Stimulated activated CD4-positive, alpha-beta T cell treated with anti-CD3 and anti-CD28 coated beads, Interleukin-4, amount 100 ng/mL, for 1 hour (primary cell): ENCODE measurements at places on chromosomes 1 and 21.

DNA sequence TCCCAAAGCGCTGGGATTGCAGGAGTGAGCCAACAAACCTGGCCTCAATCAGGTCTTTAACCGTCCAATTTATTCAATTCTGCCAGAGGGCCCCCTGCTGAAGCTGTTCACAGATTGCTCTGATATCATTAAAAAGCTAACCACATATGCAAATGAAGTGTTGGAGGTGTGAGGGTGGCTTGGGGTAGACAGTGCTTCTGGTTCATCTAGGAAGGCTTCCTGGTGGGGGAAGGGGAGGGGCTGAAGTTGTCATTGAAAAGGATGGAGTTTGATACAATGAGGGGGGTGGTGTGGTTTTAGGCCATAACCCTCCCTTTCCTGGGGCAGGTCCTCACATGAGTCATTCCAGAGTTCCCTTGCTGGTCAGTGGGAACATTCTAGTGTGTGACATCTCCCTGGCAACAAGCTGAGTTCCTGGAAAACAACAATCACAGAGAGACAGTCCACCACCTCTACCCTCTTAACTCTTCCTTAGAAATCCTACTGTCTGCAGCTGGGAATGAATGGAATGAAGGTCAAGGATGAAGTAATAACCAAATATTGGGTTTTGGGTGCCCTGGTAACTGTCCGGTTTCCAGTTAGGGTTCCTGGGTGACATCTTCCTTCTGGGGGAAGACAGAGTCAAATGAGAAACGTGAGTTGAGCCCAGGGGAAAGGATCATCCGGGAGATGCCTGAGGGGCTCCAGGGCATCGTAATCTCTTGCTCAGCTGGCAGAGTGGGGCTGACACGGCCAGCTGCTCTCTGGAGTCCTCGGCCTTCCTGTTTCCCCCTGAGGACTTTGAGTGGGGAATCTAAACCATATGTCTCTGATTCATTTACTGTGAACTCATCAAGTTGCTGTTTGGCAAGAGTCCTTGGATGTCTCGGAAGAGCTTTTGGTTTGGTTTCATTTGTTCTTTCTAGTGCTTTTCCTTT is 32.2 kb downstream of the BATF3 start:
- no peak for DNase-seq

DNA sequence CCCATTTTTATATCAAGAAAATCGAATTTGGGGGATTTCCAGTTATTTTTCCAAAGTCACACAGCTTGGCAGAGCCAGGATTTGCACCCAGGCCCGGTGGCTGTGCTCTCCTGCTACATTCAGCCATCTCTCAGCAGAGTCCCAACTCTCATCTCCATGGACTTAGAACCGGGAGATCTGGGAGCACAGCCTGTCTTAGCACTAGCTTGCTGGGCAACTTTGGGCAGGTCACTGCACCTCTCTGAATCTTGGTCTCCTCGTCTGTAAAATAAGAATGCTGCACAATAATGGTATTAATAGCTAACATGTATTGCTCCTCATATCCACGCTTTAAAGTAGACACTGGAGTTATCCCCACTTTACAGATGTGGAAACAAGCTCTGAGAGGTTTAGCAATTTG is 47.8 kb upstream of the PAX7 start:
- DNase-seq = no peak

GRCh38 chr1:77412820-77413530 is 131.2 kb downstream of the AK5 start:
- no peak for DNase-seq

GRCh38 chr1:225980005-225980836 is 18.9 kb downstream of the SDE2 start:
- no peak for DNase-seq

GRCh38 chr1:107548276-107548675 is 407.4 kb downstream of the NTNG1 start:
- no peak for DNase-seq

GRCh38 chr1:10888791-10889649 is 92.6 kb upstream of the CASZ1 start:
- DNase-seq = no peak

DNA sequence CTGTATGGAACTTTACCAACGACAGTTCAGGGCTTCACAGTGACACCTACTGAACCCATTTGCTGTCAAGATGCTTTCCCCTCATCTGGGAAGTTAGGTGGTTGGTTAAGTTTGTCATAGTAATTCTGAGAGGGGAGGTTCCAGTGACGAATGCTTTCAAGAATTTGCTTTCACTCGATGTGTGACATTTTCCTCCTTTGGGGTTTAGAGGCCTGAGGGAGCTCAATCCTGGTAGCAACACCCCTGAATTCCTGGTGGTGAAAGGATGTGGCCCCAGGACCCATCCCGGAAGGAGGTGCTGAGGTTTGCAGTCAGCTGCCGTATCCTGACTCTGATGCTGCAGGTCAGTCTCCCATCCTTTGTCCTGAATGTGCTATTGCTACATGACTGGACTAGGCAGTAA is 2.8 kb downstream of the PIGV start:
- no peak for DNase-seq

GRCh38 chr1:58456470-58456869 is 90.1 kb downstream of the OMA1 start:
- DNase-seq = no peak

DNA sequence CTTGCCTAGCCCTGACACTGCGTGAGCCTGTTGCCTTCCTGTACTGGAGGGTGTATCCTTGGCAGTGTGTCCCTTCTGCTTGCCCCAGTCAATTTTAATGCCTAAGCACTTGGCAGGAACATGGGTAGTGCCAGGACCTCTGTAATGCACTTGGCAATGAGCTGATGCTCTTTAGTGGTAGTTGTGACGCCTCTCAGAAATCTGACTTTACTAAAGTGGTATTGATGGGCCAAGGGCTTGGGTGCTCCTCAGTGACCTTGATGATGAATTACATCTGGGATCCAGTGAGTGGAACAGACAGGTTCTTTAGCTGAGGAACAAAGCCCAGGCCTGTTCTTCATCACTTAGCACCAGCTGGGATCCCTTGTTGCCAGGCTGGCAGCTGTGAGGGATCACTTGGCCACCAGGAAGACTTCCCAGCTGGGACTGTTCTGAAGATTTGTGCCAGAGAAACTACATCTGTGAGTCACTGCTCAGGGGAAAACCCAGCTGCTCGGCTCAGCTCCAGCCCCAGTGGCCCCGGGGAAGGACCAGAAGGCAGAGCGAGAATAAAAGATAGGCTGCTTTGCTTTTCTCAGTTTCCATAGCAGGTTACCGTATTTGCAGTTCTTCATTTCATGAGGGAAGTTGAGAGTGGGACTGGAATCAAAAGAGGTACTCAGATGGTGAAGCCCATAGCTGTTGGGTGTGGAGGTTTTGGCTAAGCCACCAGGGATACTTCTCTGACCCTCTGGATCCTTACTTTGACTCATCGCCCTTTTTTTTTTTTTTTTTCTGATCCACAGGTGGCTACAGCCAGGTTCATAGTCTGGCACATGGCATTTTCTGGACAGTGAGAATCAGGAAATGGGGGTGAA is 28.5 kb upstream of the KCNA2 start:
- DNase-seq = peak; percentile 73

- DNase-seq = no peak
Measured at GRCh38 chr1:179709841-179710329, 33.2 kb upstream of the FAM163A start.

DNA sequence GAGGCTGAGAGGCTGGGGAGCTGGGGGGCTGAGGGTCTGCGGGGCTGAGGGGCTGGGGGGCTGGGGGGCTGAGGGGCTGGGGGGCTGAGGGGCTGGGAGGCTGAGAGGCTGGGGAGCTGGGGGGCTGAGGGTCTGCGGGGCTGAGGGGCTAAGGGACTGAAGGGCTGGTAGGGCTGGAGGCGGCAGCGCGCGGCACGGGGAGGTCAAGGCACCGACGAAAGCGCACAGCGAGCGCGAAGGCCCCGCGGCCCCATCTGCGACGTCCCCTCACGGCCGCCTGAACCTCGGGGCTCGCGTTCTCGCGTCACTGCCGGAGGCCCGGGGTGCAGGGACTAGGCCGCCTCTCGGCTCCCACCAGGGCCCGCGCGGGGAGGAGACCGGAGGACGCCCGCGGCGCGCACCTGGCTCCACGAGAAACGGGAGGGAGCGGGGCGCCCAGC is 356 bp downstream of the INTS11 start:
- DNase-seq = no peak

DNA sequence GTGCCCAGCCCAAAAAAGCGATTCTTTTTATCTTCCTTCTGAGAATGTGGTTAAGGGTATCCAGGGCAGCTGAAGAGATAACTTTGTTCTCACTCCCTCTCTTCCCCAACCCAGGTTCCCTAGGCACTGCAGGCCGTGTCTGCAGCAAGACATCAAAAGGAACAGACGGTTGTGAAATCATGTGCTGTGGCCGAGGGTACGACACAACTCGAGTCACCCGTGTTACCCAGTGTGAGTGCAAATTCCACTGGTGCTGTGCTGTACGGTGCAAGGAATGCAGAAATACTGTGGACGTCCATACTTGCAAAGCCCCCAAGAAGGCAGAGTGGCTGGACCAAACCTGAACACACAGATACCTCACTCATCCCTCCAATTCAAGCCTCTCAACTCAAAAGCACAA is 11.4 kb downstream of the WNT2B start:
- no peak for DNase-seq

- DNase-seq = no peak
Measured at GRCh38 chr1:219325368-219325742, 151.7 kb downstream of the LYPLAL1 start.

- DNase-seq = no peak
Measured at GRCh38 chr1:77245830-77246229, 26.6 kb upstream of the PIGK start.

DNA sequence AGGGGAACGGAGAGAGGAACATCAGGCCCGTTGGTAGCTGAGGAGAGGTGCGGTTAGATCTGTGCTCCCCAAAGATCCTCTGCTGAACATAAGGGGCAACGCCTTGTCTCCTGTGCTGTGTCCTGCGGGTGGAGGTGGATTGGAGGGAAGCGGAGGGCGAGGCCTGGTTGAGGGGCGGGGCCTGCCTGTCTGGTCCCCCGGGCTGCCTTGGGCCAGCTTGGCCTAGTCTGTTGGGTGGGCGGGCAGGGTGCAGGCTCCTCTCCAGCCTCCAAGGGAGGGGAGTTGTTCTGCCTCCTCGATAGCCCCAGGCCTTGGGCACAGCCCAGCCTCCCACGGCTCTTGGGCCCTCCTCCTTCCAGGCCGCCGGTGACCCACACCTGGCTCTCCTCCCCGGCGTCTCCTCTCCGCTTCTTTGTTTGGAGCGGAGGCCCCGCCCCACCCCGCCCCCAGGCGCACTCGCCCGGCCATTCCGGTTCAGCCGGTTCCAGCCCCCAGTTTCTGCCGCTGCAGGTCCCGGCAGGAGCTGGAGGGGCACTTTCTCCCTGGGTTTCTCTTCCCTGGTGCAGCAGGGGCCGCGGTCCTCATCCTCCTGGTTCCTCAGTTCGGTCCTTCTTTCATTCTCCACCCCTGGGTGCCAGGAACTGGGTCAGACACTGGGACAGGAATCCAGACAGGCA is 19.4 kb downstream of the PTPRF start:
- peak; percentile 11 for DNase-seq

DNA sequence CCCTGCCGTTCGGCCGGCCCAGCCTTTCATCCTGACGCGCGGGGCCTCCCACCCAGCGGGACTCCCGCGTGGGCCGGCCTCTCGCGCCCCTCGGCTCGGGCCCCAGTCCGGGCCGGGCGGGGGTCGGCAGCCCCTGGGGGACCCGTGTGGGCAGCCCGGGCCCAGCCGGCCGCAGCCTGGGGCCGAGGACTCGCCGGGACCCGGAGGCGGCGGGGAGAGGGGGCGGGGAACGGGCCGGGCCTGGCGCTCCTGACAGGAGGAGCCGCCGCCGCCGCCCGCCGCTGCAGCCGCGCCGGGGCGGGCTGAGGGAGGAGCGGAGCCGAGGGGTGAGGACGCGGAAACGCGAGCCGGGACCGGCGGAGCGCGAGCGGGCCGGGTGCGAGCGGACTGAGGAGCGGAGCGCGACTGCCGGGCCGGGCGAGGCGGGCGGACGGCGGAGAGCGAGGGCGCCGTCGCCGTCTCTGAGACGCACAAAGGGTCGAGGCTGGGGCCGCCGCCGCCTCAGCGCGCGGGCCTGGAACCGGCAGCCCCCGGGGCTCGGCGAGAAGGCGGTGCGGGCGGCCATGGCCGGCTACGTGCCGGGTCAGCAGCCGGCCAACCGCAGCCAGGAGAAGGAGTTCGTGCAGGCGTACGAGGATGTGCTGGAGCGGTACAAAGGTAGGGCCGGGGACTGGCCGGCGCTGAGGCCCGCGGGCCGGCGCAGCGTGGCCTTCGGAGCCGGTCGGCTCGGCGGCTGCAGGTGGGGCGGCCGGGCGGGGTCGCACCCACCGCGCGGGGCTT is 79.1 kb downstream of the NDUFS5 start:
- DNase-seq = peak; percentile 70

GRCh38 chr1:243267914-243268653 is 12.2 kb downstream of the SDCCAG8 start:
- no peak for DNase-seq

GRCh38 chr21:41765973-41766882 is 624 bp downstream of the RIPK4 start:
- no peak for DNase-seq

- no peak for DNase-seq
Measured at GRCh38 chr1:236893626-236894545, 98.8 kb downstream of the MTR start.

GRCh38 chr1:12300706-12301105 is 70.9 kb downstream of the VPS13D start:
- no peak for DNase-seq

- no peak for DNase-seq
Measured at GRCh38 chr1:100581096-100581705, 43.3 kb downstream of the GPR88 start.

- no peak for DNase-seq
Measured at GRCh38 chr1:156601892-156602291, 613 bp upstream of the GPATCH4 start.

GRCh38 chr1:1197188-1197500 is 9.2 kb downstream of the TNFRSF18 start:
- DNase-seq = no peak

GRCh38 chr1:26278303-26278702 is 1.6 kb upstream of the SH3BGRL3 start:
- no peak for DNase-seq

- DNase-seq = no peak
Measured at GRCh38 chr1:75992312-75992711, 60.1 kb upstream of the ASB17 start.

DNA sequence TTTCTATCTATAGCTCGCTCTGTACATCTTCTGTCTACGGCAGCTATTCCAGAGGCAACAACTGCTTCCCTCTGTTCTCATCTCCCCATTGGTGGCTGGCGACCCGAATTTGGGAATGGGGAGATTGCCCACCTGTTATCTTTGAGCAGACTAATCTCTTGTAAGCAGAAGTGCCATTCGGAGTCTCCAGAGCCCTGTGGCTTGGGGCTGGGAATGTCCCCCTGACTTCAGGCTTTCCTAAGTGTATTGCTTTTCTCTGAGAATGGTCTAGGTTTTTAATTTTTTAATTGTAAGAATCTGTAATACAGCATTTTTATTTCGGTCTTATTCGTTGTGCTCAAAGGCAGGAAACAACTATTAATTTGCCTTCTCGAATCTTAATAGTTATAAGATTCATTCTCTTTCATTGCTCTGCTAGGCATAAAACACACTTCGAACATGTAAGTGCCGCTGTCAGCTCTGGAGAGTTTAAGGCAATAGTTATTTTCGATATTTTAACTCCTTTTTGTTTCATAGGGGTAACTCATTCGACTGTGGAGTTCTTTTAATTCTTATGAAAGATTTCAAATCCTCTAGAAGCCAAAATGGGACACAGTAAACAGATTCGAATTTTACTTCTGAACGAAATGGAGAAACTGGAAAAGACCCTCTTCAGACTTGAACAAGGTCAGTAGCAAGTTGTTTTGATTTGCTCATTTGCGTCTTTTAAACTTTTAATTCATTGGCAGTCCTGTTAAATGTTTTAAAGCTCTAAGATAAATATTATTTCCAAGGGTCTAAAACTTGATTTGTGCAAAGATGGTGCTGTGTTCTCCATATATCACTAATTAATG is 514 bp downstream of the AGL start:
- DNase-seq = no peak
